ENCODE measurements at places on chromosomes 2 and 18.

- DNase-seq: no peak
Measured at GRCh38 chr2:169237939-169238338, 124.4 kb downstream of the LRP2 start.

GRCh38 chr2:104736026-104736425 lies 117.9 kb upstream of the POU3F3 start:
- no peak for DNase-seq

GRCh38 chr2:238505892-238506280 lies 79.2 kb downstream of the ASB1 start:
- no peak for DNase-seq

DNA sequence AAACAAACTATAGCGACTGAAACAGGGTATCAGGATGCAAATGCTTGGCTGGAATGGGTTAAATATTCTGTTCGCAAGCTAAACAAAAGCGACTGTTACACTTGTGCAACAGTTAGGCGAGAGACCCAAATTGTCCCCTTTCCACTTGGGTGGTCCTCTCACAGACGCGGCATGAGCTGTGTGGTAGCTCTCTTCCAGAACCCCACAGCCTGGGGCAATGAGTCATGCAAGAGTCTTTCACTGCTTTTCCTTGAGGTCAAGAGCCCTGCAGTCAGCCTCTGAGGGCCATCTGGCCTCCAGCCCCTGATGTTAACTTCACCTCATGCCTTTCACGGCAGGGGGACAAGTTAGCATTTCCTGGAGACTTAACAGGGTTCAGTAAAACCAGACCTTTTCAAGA lies 25.7 kb downstream of the SULT1C4 start:
- no peak for DNase-seq

- DNase-seq: no peak
Measured at GRCh38 chr2:172462849-172463381, 35.5 kb downstream of the ITGA6 start.

GRCh38 chr18:12908706-12909105 lies 24.7 kb upstream of the PTPN2 start:
- no peak for DNase-seq

DNA sequence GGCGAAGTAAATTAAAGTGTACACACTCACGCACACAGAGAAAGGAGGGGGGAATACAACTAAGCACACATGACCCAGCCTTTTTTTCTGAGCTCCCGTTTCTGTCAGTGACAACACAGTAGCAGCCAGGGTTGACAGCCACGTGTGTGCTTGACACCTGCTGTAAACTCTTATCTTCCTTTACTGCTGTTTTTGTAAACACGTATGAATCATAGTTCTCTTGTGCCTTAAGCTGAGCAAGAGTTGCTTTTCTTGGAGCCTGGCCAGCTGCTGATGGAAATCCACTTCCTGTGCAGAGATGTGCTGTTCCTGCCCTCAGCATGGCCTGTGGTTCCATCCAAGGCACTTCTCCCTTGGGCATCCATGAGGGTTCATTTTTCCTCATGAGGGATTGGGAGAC lies 561.9 kb downstream of the GALR1 start:
- peak; percentile 64 for DNase-seq

GRCh38 chr2:131151398-131151797 lies 46.3 kb downstream of the PLEKHB2 start:
- DNase-seq: no peak

DNA sequence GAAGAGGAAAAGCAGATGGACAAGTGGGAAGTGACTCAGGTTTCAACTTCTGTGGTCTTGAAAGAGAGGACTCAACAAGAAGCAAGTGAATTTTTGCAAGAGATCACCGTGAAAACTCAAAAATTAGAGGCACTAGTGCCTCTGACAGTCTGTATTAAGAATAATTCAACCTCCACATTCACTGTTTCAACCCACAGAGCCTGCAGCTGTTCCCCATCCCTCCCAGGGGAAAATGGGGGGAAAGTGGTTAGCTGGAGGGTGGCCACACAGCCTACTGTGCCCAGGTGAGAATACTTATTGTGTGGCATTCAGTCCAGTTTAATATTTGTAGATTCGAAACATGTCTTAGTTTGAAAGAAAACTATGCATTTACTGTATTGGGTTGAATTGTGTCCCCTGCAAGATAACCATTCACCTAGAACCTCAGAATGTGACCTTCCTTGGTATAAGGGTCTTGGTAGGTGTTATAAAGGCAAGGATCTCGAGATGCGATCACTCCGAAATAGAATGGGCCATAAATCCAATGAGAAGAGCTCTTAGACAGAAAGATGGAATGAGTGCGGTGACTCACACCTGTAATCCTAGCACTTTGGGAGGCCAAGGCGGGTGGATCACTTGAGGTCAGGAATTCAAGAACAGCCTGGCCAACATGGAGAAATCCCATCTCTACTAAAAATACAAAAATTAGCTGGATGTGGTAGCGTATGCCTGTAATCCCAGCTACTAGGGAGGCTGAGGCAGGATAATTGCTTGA lies 94.3 kb downstream of the IRS1 start:
- no peak for DNase-seq

- DNase-seq: no peak
Measured at GRCh38 chr2:186405842-186406241, 80.2 kb upstream of the ZC3H15 start.

GRCh38 chr2:217274578-217274977 lies 414.7 kb upstream of the TNP1 start:
- no peak for DNase-seq

DNA sequence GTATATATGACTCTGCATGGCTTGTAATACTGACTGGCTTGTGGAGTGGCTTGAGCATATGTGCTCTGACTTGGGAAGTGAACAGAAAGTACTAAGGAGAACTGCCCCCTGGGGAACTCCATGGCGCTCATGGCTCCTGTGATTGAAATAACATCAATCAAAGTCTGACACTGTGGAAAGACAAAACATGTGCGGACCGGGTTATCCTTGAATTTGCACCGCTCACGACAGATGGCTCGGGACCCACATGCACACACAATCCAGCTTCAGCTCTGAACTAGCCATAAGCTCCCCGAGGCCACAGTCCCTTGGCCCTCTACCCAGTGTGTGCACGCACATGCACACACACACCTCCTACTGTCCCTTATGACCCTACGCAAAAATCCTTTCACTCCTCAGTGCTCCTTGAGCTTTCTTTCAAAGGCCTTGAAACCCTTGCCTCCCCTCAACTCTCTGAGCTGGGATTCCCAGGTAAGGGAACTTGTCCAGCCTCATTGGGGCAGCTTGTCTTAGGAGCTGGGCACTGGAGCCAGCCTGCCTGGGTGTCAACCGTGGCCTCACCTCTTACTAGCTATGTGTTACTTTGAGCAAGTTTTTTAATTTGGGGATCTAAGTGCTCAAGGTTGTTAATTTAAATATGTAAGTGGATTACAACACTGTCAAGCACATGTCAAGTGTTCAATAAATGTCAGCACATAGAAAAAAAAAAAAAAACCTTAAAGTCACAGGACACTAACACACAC lies 43.6 kb downstream of the MRPS5 start:
- no peak for DNase-seq

- no peak for DNase-seq
Measured at GRCh38 chr2:111668274-111668616, 215.7 kb downstream of the ANAPC1 start.

DNA sequence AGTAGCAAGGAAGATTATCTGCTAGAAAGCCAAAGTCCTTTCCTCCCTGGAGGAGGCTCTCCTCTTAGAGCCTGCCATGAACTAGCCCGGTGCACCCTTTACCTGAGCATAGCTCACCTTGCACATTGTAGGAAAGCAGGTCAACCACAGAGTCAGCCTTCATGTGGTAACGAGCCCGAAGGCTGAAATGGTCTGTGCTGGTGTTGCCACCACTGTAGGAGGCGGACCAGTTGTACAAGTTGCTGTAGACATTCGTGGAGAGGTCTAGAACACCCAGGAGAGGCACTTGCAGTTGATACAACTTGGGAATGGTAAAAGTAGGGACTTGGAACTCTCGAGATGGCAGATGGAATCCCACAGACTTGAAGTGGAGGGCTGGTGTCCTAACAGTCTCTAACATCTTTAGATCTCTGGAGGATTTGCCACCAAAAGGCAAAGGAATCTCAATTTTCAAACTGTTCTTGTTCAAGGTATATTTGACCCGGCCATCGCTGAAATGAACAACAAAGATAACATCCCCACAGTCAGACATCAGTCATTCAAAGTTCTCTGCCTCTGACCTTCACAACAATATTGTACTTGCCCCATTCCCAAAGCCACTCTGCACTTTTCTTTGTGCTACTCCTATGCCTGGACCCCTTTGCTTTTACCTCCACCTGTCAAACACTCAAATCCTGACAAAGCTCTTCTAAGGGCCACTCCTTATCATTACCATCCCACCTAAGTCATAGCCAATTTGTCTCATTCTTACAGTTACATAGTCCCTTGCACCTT lies 30.6 kb downstream of the APOB start:
- DNase-seq: no peak

DNA sequence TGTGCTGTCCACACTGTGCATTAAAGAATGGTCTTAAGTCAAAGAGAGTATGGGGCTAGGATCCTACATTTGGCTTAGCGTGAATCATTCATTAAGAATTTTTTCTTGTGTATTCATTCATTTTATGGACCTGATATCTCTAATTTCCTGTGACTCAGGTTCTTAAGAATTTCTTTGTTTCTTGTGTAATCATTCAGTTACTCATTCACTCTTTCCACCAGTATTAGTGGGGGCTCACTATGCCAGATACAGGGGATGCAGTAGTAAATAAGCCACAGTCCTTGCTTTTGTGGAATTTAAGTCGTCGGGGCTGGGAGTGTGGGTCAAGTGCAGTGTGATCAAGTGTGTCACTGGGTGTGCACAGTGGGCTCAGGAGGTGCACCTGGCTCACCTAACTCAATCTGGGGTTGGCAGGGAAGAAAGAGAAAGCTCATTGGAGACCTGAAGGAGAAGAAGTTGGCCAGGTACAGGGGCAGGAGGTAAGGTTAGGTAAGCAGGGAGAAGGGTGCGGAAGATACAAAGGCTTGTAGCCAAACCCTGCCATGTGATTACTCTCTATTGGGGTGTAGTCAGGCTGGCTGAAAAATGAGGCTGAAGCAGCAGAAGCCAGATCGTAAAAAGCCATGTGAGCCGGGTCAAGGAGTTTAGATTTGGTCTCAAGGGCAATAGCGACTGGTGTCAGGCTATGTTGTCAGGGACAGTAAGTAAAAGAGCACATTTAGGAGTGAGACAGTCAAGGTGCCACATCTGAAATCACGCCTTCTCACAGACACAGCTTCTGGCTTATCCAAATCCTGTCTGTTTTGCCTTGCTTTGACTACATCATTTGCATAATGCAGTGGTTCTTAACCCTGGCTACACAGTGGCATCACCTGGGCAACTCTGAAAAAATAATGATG lies 67.2 kb downstream of the KCTD1 start:
- DNase-seq: no peak

- DNase-seq: no peak
Measured at GRCh38 chr2:212897296-212897695, 254.1 kb downstream of the IKZF2 start.

DNA sequence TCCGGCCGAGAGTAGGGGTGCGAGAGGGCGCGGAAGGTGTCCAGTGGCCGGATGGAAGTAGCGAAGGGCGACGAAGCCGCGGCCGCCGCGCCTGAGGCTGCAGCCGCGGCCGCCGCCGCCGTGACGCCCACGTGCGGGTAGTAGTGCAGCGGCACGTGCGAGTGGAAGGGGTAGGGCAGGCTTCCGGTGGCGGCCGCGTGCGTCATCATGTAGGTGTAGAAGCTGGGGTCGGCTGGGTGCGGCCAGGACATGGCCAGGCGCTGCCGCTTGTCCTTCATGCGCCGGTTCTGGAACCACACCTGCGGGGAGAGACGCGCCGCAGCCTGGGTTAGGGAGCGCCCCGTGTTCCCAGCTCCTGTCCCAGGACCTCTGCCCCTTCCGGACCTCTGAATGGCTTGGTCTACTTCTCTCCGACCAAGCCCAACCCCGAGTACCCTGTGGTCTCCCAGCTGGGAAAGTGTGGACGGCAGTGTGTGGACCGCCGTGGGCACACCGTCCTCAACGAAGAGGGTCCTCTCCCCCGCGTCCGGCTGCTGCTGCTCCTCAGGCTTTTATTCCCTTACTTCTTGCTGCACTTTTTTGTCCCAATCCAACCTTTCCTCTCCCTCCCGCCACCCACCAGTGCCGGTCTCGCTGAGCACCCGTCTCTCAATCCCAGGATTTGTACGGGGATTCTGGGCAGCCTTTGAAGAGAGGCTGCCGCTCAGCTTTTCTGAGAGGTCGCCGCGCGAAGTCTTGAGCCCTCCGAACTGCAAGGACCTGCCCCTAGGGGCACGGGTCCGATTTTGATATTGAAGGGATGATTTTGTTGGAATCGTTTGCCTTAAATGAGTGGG lies 3.0 kb downstream of the EVX2 start:
- DNase-seq: no peak

- no peak for DNase-seq
Measured at GRCh38 chr2:22056621-22057132, 932.9 kb downstream of the TDRD15 start.

DNA sequence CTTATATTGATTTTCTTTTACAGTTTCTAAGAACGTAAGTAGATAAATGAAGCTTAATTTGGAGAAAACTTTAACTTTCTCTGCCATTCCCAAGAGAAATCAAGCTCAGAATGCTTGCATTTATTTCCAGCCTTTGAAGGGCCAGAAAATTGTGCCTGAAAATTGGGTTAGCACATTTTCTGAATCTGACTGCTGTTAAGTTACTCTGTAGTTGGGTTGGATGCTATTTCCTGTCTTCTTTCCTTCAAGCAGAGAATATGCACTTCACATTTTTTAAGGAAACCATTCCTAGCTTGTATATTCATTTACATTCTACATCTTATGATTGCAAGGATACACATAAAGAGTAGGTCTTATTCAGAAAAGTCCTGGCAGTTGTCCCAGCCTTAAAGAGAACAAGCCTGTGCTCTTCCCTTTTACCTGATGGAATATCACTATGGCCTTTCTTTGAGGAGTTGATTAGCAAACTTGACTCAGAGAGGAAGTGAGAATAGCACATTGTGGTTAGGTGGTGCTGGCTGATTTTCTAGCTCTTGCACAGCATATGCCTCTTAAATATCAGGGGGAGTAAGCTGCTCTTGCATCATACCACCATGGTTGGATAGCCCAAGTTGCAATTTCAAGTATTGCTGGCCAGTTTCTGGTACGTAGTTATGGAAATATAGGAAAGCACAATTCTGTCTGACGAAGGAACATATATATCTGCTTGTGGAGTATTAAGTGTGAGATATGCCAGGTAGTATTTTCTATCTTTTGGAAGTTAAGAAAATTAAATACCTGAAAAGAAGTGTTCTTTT lies 133.7 kb downstream of the COMMD1 start:
- DNase-seq: no peak

GRCh38 chr2:173034143-173034542 lies 41.5 kb upstream of the MAP3K20 start:
- DNase-seq: no peak

GRCh38 chr2:228771774-228772173 lies 499.3 kb downstream of the PID1 start:
- no peak for DNase-seq

GRCh38 chr18:24656551-24657443 lies 196.4 kb downstream of the HRH4 start:
- peak; percentile 92 for DNase-seq

GRCh38 chr18:46759890-46760289 lies 3.0 kb upstream of the ST8SIA5 start:
- peak; percentile 74 for DNase-seq

- no peak for DNase-seq
Measured at GRCh38 chr18:5298156-5298852, 2.8 kb upstream of the ZBTB14 start.

- DNase-seq: no peak
Measured at GRCh38 chr18:69152436-69152835, 248.3 kb upstream of the DOK6 start.

Data from NCI-H1105 treated with DMSO at 0.1 percent for 48 hours (cell line).